ENCODE measurements at places on chromosomes 3 and 15.

GRCh38 chr3:77887611-77888010 lies 847.7 kb downstream of the ROBO2 start:
- no peak for DNase-seq

DNA sequence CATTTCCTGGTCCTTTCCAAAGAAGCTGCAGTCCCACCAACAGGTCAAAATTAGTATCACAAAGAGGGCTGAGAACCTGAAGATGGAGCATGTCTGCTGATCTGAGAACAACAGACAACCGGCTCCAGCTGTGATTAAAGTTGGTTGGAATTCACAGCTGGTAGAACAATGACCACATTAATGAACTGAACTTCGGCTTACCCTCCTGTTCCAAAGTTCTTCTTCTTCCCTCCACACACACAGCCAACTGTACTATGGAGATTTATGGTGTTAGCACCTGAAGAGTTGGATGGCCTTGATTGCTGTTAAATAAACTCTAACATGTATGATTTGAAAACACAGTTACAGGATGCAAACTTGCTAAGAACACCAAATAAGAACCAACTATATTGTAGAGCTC lies 27.4 kb upstream of the ROPN1 start:
- DNase-seq, result no peak

DNA sequence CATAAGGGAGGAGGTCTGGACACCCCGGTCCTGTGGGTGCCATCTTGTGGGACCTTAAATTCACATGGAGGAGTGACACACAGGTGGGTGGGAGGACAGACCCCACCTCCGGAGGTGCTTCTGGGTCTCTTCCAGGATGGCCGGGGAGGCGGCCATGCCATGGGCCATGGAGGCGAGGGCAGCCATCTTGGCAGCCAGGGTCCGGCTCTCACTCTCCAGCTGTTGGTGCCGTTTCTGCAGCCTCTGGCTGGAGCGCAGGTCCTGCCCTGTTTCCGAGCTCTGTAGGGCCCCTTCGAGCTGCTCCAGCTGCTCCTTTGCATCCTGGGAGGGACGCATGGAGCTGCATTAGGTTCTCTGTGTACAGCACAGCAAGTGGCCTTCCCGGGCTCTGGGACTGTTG lies 19.1 kb downstream of the SPTBN5 start:
- DNase-seq, result no peak

DNA sequence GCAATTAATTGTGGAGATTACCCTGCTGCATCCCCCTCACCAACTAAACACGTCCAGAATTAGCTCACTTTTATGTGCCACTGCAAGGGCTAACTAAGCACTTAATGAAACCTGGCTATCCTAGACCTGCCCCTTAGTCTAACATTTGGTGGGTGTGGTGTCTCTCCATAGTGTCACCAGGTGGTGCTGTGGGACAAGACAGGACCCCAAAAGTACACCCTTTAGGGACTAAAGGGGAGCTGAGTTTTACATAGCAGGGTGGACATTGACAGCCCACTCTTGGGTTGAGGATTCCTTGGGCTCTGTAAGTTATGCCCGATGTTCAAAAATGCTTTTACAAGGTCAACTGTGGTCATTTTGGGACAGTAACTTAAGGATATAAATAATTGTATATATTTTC lies 5.7 kb downstream of the DUT start:
- no peak for DNase-seq

GRCh38 chr15:31427411-31427810 lies 100.8 kb downstream of the KLF13 start:
- DNase-seq, result no peak

- DNase-seq, result no peak
Measured at GRCh38 chr15:70670680-70671079, 92.7 kb downstream of the UACA start.

GRCh38 chr15:50055332-50055731 lies 63.7 kb downstream of the ATP8B4 start:
- DNase-seq, result no peak

DNA sequence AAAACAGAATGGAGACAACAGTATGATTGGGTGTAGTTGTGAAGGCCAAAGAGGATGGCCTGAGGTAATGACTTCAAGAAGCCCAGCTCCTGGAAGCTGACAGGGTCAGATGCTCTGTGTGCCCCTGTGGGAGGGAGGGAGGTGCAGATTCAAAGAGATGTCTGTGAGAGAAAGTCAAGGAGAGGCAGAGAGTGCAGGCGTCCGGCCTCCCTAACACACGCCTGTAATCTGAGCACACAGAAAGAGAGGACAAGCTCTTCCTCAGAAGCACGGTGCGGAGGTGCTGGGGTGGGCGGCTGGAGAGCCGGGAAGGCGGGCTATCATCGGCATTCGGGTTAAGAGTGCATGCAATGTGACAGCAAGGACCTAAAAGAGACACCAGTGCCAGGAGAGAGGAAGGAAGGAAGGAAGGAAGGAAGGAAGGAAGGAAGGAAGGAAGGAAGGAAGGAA lies 238.2 kb upstream of the HES1 start:
- no peak for DNase-seq

- no peak for DNase-seq
Measured at GRCh38 chr3:55690726-55691125, 203.6 kb upstream of the WNT5A start.

GRCh38 chr15:83734487-83734886 lies 80.6 kb downstream of the ADAMTSL3 start:
- no peak for DNase-seq

GRCh38 chr3:186185194-186185787 lies 76.4 kb upstream of the ETV5 start:
- DNase-seq, result no peak

- no peak for DNase-seq
Measured at GRCh38 chr3:170808041-170808440, 62.0 kb downstream of the RPL22L1 start.

GRCh38 chr3:192879346-192880031 lies 38.2 kb downstream of the MB21D2 start:
- DNase-seq, result no peak

DNA sequence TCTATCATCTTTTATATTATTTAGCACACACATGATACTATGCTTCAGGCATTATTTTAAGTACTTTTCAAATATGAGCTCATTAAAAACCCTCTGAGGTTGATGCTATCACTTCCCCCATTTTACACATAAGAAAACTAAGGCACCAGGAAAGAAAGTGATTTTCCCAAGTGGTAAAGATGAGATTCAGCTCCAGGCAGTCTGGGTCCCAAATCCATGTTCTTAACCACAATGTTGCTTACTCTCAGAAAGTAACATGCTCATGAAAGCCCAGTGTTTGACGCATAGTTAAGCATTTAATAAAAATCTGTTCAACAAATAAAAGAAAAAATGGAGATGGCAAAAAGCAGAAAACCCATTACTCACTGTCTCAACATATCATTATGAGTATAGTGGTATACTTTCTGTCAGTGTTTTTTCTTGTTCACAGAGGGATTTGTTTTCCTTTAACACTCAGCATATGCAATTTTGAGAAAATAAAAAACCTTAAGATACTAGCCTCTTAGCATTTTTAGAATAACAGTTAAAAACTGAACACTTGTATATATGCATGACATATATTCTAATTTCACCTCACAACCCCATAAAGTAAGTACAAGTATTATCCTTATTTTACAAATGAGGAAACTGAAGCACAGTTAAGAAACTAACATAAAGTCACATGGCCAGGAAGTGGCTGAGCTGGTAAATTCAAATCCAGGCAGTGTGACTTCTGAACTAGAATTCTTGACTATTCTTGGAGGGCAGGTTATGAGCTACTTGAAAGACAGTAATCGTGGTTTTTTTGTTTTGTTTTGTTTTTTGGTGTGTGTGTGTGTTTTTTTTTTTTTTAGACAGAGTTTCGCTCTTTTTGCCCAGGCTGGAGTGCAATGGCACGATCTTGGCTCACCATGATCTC lies 10.4 kb downstream of the PEAK1 start:
- no peak for DNase-seq

DNA sequence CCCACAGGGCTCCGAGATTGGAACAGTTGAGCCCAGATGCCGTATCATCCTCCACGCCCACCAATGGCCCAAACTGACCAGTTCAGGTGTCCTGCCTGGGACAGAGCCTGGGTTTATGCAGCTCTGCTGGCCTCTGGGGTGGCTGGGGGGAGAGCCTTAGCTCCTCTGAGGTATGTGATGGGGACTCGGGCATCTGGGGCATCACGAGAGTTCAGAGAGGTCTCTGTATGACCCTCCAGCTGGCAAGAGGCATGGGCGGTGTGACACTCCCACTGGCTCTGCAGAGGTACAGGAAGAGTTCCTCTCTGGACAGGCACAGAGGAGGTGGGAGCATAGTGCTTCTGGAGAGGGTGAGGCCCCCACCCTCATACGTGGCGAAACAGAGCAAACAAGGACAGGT lies 26.6 kb upstream of the DUSP7 start:
- no peak for DNase-seq

DNA sequence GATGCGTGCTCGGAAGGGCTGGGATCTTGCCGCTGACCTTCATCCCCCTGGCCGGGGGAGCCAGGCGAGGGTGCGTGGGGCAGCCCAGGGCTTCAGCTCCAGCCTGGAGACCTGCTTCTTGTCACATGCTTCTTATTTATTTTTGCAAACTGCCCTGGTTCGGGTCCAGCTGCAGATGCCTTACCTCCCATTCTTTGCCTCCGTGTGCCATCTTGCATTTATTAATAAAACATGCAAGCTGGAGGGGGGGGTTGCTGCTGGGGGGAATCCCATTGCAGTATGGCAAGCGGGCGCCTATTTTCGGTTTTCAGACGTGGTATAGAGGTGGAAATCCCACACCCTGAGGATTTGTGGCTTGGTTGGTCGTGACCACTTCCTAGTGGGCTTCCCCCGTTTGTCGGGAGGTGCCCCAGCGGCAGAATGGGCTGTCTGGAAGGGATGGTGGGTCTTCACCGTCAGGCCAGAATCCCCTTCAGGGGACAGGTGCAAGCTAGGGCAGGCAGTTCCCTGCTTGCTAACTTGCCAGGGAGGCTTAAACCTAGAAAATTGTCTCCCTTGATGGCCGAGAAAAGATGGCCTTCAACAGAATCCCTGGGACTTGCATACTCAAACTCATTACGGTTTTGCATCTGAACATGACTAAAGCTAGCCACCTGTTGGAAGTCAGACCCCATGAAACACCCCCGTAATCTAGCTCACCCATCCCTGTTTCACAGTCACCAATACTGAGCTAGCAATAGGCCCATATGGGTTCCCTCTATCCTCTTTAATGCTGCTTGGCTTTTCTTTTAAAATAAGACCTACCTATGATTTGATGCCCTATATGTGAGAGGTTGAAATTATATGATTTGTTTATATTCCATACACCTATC lies 569 bp downstream of the TMEM266 start:
- no peak for DNase-seq

GRCh38 chr3:143165211-143165610 lies 45.6 kb downstream of the CHST2 start:
- DNase-seq, result no peak

GRCh38 chr15:76169018-76169417 lies 109.2 kb downstream of the TMEM266 start:
- no peak for DNase-seq

GRCh38 chr3:22608721-22609120 lies 594.4 kb upstream of the UBE2E2 start:
- DNase-seq, result no peak

DNA sequence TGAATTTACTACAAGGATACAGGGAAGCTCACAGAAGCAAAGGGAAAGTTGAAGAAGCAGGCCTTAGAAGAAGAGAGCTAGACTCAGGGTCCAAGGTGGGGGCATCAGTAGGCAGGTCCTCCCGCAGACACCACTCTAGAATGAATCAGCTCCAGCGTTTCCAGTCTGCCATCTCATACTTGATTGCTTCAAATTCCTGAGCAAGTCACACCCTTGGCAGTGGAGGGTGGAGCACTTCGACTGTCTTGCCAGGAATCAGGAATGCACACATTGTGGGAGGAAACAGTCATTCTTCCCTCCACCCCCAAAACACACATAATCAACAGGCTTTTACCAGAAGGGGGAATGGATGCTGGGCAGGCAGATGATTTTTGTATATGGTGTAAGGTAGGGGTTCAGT lies 78.5 kb downstream of the CHCHD6 start:
- DNase-seq, result no peak

DNA sequence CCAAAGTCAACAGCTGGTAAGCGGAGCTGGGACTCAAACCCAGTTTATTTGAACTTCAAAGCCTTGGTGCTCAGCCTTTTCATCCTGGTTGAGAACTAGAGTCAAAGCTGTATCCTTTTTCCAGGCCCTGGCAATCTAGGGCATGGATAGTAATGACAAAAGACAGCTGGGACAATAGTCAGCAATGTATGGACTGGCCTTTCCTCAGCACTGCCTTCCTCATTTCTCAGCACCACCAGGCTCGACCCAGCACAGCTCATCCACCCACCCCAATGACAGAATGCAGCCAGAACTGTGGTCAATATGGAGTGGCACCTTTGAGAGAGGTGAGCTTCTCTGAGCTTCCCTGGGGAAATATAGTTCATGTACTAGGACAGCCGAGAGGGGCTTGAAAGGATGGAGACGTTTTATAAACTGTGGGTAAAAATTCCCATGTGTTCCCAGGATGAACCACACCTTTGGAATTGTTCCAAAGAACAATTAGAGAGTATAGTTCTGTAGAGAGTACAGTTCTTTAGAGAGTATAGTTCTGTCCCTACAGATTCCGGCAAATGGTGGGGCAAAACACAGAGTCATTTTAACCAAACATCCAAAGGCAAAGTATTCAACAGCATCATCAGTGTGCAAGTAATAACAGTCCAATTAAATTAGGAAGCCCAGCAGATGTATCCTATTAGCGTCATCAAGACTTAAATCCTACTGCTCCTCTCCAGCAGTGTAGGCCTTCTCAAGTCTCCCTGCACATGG lies 30.2 kb upstream of the IREB2 start:
- DNase-seq, result no peak

GRCh38 chr3:399647-400046 lies 203.1 kb downstream of the CHL1 start:
- DNase-seq, result no peak

GRCh38 chr3:156431334-156432124 lies 123.4 kb downstream of the SSR3 start:
- DNase-seq, result no peak

GRCh38 chr3:136196064-136196400 lies at the start of gene MSL2:
Gene MSL2 (minus strand): TSS chr3:136196335. CDS start chr3:136195113, 1,222 bp downstream.
- no peak for DNase-seq

DNA sequence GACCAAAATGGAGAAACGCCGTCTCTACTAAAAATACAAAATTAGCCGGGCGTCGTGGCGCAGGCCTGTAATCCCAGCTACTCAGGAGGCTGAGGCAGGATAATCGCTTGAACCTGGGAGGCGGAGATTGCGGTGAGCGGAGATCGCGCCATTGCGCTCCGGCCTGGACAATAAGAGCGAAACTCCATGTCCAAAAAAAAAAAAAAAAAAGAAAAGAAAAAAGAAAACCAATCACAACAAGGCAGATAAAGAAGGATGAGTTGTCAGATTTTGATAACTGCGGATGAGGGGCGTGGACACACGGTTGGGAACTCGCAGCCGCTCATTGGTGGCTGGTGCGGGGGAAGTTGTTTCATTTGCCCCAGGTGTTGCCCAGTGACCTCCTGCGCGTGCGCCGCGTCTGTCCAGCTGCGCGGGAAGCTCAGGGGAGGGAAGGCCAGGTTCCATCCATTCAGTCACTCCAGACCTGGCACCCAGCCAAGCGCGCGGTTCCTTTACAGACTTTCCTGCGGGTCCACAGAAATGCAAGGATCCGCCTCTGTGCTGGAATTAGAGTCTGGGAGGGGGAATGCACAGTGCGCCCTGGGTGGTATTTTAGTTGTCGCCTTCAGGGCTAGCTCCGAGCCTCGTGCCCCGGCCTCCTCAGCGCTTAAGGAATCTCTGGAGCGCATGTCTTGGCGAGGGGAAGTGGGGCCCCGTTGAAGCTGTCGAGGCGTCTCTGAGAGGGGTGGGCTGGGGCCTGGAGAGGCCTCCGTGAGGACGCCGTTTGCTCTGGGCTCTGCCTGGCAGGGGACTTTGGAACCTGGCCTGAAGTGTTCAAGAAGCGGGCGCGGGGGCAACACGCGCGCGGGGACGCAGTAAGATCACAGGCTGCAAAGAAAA lies 708 bp upstream of the GCHFR start:
- DNase-seq, result peak; percentile 90
